ENCODE measurements at places on chromosomes 16 and 17.

DNA sequence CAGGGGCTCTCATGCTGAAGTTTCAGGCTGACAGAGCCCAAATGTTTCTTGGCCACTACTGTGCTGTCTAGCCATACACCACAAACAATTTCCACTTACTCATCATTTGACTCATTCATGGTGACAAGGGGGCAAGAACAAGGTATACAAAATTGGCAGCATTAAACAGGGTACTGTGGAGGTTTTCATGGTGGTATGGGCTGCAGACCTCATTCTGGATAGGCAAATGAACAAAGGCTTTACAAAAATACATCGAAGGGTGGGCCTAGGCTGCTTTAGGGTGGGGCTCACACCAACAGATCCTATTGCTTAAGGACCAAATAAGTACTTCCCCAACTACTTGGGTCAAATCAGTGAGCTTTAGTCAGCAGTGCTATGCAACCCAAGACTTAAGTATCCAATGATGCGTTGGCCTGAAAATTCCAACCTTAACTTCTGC lies 53.0 kb downstream of the N4BP1 start:
- no peak for DNase-seq

DNA sequence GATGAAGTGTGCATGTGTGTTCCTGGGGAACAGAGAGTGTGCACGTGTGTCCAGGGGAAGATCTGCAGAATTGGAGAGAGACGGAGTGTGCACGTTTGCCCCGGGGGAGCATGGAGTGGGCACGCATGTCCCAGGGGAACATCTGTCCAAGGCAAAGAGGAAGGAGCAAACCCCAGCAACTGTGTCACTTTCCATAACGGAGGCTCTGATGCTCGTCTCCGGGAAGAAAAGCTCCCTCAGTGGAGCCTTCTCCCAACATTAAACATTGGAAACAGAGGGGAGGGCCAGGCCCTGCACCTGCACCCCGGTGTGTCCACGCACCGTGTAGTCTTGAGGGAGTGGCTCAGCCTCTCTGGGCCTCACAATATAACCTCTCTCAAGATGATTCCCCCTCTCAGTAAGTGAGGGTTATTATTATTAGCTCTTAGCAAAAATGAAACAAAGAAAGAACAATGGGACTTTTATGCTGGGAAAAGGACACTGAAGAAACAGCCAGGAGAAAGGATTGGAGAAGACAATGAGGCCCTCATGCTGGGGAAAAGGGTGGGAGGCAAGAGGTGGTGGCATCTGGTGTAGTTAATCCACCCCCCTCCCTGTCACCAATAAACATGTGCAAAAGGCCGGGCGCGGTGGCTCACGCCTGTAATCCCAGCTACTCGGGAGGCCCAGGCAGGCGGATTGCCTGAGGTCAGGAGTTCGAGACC lies 7.6 kb downstream of the RAB40B start:
- peak; percentile 63 for DNase-seq

DNA sequence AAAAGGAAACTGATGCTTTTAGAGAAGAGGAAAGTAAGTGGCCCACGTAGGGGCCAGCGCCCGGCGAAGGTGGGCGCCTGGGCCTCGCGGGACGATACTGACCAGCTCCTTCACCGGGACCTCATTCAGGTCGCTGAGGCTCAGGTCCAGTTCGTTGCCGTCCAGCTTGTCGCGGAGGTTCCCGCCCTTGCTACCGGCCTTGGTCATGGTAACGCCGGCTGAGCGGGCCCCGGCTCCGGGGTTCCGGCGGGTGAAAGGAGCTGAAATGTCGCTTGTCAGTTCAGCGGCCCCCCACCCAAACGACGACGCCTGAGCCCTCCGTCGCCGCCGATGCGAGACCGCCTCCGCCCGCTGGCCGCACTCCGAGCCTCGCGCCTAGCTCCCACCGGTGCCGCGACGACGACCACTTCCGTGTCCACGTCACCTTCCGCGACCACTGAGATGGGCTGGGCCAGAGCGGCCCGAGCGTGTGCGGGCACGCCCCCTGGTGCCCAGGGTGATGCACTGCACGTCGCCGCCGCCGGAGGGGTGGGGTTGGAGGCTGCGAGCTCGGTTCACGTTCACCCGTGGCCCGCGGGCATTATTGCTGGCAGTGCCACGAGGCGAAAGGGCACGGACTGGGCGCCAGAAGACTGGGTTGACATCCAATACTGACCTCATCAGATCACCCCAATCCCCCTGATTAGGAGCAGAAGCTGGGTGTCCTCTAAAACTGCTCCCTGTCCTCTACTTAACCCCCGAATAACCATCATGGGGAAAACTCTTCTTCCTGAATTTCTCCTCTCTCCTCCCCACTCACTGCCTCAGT lies at the start of gene LRRC59:
Gene LRRC59, minus strand, starts transcription at position 413 of the 808 bp plus-strand sequence. Its CDS starts 206 bp downstream, at position 207.
- peak; percentile 89 for DNase-seq

DNA sequence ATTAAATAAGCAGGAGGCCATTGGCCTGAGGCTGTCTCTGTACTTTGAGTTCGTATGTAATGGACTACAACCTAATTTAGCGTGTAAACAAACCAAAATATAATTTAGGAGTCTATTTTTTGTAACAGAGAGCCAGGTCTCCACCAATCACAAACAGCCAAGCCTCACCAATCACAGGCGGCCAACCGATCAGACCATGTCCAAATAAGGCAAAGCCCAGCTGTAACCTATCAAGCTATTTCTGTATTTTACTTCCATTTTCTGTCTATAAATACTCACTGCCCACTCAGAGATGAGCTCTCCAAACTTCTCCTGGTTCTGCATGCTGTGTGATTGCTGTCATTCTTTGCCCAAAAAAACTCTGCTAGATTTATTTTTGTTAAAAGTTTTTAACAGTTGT lies 322.7 kb downstream of the NPIPA8 start:
- DNase-seq: no peak

DNA sequence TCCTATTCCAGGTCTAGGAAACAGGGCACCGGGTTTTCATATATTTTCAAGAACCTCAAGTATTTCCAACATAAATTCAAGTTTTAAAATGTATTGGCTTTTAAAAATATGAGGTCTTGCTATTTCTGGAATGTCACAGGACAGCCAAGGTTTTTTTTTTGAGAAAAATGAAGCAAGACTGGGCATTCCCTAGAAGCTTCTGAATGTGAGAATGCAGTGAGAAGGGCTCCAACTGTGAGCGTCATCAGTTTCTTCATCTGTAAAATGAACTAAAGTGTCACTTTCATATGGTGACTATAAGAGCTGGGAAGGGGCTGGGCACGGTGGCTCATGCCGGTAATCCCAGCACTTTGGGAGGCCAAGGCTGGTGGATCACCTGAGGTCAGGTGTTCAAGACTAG lies 455.8 kb upstream of the MAF start:
- DNase-seq: no peak

GRCh38 chr17:72970246-72970645 lies 122.2 kb downstream of the SLC39A11 start:
- DNase-seq: no peak

- DNase-seq: no peak
Observed at GRCh38 chr17:64741038-64741641, 79.0 kb upstream of the SMURF2 start.

DNA sequence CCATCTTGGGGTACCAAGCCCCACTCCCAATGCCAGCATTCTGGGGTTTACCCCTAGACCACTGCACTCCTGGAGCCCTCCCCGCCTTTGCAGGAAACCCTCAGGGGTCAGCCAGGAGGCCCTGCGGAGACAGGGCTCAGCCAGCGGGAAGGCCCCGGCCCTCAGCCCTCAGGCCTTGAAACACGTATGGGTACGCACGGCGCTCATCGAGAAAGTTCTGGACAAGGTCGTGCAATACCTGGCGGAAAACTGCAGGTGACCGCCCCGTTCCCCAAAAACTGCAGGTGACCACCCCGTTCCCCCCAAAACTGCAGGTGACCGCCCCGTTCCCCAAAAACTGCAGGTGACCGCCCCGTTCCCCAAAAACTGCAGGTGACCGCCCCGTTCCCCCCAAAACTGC lies 24.7 kb downstream of the SGSM2 start:
- DNase-seq: no peak

DNA sequence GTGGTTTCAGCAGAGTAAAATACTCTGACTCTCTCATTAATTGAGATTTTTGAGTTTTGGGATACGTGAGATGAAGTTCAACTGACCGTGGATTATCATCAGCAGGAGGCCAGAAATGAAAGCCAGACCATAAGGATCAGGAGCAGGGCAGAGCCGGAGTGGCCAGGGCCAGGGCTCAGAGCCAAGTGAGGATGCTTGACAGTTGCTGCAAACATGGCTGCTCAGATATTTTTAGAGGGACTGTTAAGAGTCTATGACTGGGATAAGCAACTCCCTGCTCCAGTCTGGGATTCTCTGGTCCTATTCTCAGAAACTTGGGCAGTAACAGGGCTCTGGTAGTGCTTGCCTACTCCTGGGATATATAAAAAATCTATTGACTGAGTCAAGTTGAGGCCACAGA lies 17.6 kb upstream of the CDH13 start:
- no peak for DNase-seq

DNA sequence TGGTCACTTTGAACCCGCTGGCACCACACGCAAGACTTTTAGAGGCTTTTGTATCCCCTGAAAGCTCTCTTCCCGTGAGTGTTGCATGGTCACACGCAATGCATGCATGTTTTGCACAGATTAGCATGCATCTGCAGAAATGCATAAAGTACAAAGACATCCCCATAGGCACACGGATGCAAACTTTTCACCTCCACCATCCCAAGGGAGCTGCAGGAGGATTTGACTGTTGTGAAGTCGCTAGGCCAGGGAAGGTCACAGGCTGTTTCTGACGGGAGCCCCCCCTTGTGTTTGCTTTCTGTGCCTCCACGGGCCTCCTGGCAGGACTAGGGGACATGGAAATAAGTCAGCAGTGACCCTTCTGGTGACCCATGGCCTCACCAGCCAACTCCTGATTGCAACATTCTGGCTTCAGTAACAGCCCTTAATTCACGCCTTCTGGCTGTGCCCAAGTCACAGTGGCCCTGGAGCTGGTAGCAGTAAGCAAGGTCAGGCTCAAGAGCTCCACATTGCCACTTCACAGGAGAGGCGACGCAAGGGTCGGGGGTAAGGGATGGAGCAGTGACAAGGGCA lies 45.1 kb downstream of the SOX9 start:
- no peak for DNase-seq

GRCh38 chr16:10168258-10168657 lies 14.0 kb downstream of the GRIN2A start:
- DNase-seq: no peak

- no peak for DNase-seq
Observed at GRCh38 chr17:27804113-27804512, 3.8 kb upstream of the NOS2 start.

GRCh38 chr17:66343531-66344078 lies 41.2 kb downstream of the PRKCA start:
- DNase-seq: no peak

- DNase-seq: no peak
Observed at GRCh38 chr17:50363217-50364060, 9.5 kb downstream of the MRPL27 start.

DNA sequence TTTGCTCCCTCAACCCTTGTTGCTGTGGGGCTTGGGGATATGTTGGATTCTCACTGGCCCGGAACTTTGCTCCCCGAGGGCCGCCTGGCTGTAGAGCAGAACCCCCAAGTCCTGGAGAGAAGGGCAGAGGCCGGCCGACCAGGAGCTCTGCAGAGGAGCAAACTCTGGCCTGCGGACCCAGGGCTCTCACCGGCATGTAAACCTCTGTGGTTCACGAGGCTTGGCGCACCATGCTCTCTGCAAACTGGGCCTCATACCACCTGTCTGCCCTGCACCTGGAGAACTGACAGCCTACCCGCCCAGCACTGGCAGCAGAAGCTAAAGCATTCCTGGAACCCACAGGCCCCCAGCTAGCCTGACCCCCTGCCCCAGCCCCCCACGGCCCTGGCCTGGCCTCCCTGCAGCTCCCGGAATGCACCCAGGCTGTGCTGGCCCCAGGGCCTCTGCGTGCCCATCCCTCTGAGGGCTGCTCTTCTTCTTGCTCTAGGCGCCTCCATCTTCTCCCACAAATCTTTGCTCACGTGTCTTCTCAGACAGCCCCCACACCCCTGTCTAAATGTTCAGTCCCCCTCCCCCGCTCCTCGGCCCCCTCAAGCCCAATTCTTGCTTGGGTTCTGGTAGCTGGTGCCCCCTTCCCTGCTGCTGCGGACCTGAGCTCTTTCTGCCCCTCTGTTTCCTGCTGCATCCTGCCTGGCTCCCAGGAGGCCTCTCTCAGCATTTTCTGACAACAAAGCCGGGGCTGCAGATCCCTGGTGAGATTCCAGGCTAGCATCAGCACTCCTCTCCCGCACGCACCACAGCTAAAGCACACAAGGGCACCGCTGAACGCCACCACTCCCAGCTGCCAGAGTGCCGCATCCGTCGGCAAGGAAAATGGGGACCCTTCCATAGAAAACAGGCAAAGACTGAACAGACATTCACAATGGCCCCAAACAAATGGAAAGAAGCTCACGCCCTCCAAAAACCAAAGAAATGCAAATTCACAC lies 23.3 kb downstream of the ACTG1 start:
- DNase-seq: no peak

DNA sequence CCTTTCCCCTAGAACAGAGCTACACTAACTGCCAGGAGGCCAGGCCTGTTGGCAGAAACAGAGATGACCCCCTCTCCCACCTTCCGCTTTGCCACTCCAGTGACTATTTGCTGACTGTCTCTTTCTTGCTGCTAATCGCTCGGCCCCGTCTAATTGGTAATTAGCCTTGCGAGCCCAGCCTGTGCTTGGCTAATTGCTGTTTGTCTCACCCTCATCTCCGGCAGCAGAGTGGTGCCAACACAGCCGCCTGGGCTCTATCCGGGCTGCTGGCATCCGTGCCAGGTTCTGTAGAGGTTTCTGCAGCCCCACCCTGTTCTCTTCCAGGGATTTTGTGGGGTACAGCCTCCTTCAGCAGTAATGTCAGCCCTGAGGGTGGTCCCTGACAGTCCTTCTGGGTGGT lies 27.4 kb upstream of the PHB1 start:
- no peak for DNase-seq

DNA sequence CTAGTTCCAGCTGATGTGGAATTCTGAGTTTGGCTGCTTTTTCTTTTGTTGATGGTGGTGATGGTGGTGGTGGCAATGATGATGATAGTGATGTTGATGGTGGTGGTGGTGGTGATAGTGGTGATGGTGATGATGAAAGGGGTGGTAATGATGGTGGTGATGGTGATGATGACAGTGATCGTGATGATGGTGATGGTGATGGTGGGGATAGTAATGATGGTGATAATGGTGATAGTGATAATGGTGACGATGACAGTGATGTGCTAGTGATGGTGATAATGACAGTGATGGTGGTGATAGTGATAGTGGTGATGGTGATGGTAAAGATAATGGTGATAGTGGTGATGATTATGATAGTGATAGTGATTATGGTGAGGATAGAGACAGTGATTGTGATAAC lies 61.5 kb downstream of the BMERB1 start:
- no peak for DNase-seq

GRCh38 chr17:15963670-15964110 lies 18.8 kb downstream of the ADORA2B start:
- DNase-seq: no peak

DNA sequence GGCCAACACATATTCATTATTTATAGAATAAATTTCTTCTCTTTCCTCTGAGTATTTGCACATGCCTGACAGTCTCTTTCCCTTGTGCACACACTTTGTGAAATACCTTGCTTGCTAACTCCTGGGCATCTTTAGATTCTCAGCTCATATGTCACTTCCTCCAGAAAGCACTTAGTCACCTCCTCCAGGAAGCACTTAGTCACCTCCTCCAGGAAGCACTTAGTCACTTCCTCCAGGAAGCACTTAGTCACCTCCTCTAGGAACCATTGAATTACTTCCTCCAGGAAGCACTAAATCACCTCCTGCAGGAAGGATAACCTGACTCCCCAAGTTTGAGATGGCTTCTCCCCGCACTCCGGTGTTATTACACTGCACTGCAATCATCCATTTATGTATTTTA lies 462.5 kb upstream of the EEF2KMT start:
- DNase-seq: peak; percentile 14

All from NCI-H82 (cell line).